ENCODE measurements at places on chromosomes 16 and 17. TPM values are rescaled to one million over a fixed set of nuclear protein-coding genes. Genes with fewer than 3 reads are reported as not detected.

PRSS27 gene
- polyA plus RNA-seq, result 1.6 TPM

DNA sequence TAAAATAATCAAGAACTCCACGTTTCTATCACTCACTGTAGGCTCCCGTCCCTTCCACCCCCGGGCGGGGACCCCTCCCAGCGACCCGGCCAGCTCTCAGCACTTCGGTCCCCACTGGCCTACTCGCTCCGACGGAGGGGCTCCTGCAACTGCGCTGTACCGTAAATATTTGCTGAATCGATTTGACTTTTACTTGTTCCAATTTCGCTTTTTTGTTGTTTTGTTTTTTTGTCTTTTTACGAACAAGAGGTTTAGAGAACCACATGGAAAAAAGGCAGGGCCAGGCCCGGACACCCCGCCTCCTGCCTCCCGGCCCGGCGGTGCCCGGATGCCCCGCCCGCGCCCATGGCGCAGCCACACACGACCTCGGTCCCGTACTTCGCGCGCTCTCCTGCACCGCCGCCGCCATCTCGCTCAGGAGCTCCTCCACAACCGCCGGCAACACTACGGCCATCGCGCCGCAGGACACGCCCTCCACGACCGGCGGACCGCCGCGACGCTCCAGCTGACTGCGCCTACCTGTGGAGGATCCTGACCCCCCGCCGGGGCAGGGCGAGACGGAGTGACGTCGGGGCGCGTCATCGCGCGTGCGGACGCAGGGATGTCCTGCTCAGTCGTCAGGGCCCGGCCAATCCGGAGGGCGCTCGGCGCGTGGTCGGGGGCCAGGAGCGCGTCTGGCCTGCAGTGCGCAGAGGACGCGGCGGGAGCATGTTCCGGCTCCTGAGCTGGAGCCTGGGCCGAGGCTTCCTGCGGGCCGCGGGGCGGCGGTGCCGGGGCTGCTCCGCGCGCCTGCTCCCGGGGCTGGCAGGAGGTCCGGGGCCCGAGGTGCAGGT, at the start of the genes TTC19 and ZSWIM7:
Gene TTC19 (plus strand): TSS at position 684 of the 833 bp plus-strand sequence. CDS start 25 bp downstream, at position 709.
Gene ZSWIM7 (minus strand): TSS at position 564 of the 833 bp plus-strand sequence. CDS start 110 bp downstream, at position 454.
- peak; percentile 99 for DNase-seq

DNA sequence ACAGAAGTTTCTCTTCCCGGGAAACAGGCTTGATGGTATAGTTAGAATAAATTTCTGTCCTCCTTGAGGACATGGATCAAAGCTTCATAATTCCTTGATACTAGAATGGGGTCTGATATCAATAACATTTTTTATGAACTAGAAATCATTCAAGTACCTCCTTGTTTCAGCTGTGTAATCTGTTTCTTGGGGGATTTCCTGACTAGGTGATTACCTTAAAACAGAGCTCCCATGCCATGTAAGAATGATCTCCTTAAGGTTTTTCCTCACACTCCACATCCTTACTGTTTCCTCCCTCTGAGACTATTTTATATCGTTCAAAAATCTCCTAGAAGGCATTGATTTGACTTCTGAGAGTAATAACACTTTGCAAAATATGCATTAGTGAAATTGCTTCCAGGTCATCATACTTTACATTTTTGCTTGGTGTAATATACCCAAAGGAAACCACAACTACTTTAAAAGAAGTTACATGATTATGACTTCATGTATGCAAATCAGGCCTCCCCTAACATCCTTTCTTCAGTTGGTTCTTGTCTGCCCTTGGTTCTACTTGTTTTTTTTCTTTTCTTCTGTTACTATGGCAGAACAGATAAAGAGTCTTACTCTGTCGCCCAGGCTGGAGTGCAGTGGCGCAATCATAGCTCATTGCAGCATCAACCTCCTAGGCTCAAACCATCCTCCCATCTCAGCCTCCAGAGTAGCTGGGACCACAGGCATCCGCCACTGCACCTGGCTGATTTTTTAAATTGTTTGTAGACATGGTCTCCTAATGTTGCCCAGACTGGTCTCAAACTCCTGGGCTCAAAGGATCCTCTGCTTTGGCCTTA, 388.8 kb downstream of the ZFHX3 start:
- no peak for DNase-seq

GRCh38 chr17:28426081-28426519, 20.1 kb upstream of the SLC46A1 start:
- DNase-seq, result no peak

- no peak for DNase-seq
These were observed 26.4 kb downstream of the SETD6 start for GRCh38 chr16:58541711-58542110.

MARCHF10 gene
- not detected for polyA plus RNA-seq

All from aorta (tissue), 5 donors.